PC-9 (cell line): ENCODE measurements at places on chromosomes 4 and X. TPM values are rescaled to one million over a fixed set of nuclear protein-coding genes. Genes with fewer than 3 reads are reported as not detected.

SPANXN1 gene
- not detected in 2 replicates for total RNA-seq

DNA sequence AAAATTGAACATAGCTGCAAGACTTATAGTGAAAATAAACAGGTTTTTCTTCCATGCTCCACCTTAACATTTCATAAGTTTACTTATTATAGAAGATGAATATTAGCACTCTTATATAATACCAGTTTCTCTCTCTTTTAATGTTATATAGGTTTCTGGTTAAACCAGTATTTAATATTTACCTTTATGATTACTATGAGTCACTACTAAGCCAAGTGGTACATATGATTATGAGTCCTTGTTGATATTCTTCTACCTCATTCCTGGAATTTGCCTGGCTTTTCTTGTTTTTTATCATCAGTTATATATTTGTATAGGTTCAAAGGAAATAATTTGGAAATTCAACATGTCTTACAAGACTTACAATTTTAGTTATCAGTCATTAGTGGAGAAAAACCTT is 89.9 kb upstream of the MAOA start:
- DNase-seq, result no peak

GRCh38 chr4:150572704-150573504 is 9.0 kb upstream of the MAB21L2 start:
- DNase-seq, result no peak

- no peak for DNase-seq
Observed at GRCh38 chrX:65608026-65608425, 59.4 kb upstream of the MSN start.

DNA sequence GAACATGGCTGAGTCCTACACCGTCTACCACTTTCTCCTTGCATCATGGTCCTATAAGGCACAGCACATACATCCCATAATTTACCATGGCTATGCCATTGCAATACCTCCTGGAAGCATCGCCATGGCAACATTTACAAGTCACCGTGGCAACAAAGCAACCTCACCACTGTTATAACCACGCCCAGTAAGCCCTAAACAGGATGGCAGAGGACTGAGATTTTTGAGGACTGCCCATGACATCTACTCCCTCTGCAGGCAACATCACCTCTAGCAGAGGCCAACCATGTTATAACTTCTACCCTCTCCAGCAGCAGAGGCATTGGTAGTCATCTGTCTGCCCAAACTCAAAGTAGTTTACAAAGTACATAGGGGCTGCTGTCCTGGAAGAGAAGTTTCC is 29.7 kb downstream of the BCOR start:
- DNase-seq, result no peak
